ENCODE measurements at places on chromosomes 1 and 21. TPM values are rescaled to one million over a fixed set of nuclear protein-coding genes. Genes with fewer than 3 reads are reported as not detected.

The COL8A2 gene
- 6.4 TPM for total RNA-seq

GRCh38 chr1:53362851-53363642 lies 35.2 kb upstream of the LRP8 start:
- DNase-seq, result peak; percentile 91

The TCP10L gene
- not detected for total RNA-seq

GRCh38 chr1:59186656-59187055 lies 110.2 kb upstream of the FGGY start:
- no peak for DNase-seq

DNA sequence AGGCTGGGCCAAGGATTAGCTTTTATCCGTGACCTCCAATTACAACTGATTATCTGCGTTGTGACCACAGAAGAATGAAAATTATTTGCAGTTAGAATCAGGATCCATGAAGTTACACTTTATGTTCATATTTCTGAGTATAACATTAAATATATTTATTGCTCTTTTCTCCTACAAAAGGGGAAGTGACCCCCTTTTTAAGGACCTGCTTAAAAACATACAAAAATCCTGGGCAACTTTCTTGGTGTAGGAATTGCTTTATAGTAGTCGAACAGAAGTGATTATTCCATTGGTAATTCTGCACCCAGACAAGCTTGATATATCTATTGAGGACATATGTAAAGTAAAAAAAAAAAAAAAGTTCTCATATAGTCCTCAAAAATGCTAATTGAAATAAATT lies 208.7 kb downstream of the MRPL39 start:
- DNase-seq, result no peak

GRCh38 chr1:29712284-29712651 lies 475.9 kb downstream of the PTPRU start:
- DNase-seq, result no peak
